ENCODE measurements at places on chromosomes 2 and 18.

DNA sequence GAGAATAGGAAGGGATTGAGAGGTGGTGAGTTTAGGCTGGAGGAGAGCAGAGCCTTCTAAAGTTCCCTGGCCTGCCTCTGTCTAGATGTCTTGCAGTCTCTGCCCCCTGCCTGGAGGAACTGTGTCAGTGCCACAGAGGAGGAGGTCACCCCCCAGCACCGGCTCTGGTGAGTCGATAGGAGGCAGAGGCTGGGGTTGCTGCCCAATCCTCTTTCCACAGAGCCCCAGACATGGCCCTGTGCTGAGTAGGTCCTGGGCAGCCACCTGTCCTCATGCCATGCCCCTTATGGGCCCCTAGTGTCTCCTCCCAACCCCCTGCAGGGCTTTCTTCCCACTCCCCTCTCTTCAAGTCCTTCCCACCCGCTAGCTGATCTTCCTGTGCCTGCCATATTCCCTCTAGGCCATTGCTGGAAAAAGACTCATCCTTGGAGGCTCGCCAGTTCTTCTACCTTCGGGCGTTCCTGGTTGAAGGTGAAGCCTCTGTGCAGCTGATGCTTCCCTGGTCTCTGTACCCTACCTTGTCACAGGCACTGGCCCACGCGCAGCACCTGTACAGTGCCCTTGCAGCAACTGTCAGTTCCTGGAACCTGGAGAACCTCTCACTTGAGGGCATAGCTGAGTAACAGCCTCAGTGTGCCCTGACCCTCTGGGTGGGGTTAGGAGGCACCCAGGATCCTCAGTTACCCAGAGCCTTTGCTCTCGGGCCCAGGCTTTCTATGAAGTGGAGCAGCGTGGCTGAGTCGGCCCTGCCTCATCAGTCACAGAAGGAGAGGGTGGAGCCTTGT lies 13.2 kb upstream of the SLC4A3 start:
- no peak for DNase-seq

GRCh38 chr2:105460048-105460732 lies 61.3 kb upstream of the FHL2 start:
- no peak for DNase-seq

- DNase-seq = peak; percentile 77
These were observed 50.8 kb upstream of the TMEM87B start for GRCh38 chr2:112004253-112004645.

GRCh38 chr2:43344868-43345373 lies 118.5 kb upstream of the ZFP36L2 start:
- no peak for DNase-seq

DNA sequence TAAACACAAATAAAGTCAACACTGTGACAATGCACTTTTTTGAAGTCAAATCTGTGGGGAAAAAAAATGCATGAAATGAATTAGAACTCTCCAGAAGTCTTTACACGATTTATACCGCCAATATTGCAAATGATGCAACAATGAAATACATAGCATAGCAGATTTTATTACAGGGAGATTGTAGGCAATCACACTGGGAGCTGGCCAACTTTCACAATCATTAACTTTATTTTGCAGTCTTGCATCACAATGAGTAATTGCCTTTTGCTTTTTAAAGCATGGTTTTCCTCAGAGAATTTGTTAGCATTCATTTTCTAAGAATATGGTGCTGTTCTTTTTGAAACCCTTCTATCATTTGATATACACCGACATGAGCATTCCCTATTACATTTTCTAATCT lies 366.4 kb upstream of the FSIP2 start:
- DNase-seq = no peak

DNA sequence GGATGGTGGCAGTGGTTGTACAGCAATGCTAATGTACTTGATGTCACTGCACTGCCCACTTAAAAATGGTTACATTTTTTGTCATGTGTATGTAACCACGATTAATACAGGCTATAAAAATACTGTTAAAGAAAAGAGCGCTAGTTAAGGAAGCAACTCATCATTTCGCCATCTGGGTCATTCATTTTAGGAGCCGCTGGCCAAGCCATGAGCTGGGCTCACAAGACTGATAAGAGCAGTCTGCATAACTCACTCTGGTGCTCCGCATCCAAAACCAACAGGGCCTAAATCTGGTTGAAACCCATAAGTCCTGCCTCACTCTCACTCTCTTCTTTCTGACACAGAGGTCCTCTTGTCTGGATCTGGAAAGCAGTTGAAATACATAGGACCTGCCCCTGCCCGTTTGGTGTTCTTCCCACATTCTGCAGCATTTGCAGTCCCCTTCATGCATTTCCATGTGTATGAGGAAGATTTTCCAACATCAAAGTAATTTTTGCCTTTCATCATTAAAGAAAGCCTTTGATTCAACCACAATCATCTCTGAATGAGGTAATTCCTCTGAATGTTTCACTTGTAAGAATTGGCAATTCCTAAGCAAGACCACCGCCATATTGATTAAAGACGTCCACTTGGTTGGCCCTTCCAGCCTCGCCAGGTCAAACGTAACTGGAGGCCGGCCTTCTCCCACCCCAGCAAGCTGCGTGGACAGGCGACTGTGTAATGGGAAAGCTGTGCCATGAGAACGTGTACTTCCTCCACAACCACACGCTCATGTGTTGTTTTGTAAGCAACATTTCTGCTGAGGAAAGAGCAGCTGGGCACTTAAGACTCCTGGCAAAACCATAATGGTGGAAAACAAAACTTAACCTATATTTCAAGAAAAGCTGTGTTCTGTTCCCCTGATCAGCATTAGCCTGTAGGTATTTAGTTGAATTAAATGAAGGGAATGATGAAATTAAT lies 112.2 kb downstream of the VAPA start:
- no peak for DNase-seq

DNA sequence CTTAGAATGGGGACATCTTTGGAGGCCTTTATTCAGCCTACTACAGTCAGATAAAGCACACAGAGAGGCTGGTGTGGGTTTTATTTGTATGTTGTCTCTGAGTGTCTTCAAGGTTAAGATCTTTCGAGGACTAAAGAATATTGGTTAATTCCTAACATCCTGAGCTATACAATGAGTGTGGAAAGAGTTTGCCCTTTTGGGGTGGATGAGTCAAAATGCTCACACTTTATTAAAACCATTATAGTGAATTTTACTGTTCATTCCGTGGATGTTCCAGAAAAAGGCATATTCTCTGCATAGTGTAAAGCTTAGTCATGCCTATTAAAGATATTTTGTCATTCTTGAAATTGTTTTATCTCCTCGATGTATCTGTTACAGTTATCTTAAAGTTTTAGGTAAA lies 29.1 kb upstream of the SLC38A11 start:
- DNase-seq = no peak

DNA sequence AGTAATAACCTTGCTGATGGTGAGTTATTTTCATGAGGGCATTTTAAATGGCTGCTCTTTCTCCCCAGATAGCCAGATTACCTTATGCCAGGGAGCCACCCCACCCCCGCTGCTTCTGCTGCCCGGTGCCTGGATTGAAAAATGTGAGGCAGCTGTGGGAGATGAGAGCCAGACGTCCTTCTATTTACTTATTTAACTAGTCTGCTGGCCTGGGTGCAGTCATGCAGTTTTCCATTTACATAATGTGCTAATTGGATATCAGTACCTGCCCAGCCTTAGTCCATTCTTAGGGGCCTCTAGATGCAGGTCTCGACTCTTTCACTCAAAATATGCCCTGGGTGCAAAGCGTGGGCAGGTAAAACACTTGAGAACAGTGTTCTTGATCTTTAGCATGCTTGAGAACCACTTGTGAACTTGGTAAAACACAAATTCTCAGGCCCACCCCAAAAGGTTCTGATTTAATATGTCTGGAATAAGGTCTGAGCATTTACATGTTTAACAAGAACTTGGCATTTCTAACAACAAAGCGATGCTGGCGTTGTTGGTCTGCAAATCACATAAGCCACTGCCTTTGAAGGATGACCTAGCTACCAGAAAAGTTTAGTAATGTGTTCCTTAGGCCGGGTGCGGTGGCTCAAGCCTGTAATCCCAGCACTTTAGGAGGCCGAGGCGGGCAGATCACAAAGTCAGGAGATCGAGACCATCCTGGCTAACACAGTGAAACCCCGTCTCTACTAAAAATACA lies 154.3 kb downstream of the NRP2 start:
- no peak for DNase-seq

DNA sequence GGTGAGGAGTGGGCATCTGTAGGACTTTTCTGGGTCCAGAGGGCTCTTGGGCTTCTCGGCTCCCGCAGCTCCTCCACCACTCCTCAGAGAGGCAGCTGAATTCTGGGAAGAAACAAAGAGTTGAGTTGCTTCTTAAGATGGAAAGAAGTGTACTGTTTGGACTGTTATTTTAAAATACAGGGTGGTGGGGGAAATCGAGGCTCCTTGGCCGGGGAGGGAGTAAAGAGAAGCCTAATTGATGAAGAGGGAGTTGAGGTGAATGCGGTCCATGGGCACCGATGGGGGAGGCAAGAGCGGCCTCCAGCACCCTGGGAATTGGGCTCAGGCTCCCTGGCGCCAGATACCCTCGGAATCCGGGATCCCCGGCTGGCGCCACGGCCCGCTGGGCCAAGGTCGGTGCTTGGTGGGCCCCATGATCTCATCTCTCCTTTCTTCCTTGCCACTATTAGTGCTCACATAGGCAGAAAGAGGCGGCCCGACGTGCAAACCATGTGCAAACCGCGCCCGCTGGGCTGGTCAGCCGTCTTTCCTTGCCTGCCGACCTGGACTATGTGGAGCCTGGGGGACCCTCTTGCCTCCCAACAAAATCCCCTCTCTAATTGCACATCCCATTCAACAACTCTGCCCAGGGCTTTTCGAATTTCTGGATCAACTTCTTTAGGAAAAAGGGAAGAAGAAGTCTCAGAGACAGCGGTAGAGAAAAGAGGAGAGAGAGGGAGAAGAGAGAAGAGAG lies 604 bp upstream of the SIX3 start:
- no peak for DNase-seq

GRCh38 chr2:88554189-88554588 lies 73.1 kb downstream of the EIF2AK3 start:
- DNase-seq = no peak
